Activated CD8-positive, alpha-beta T cell treated with anti-CD3 and anti-CD28 coated beads, Interleukin-2, amount 10 ng/mL, durations not matched to agents 7 days and 5 days (primary cell): ENCODE measurements at places on chromosomes 3 and 15. TPM values are rescaled to one million over a fixed set of nuclear protein-coding genes. Genes with fewer than 3 reads are reported as not detected.

ARHGAP31 gene
- 2.5 TPM for total RNA-seq

BCL2A1 gene
- 23.1 TPM for total RNA-seq

SUSD5 gene
- total RNA-seq: not detected

SLCO3A1 gene
- 29.3 TPM for total RNA-seq

CDHR4 gene
- not detected for total RNA-seq

GRCh38 chr3:41141433-41142167 is 57.7 kb upstream of the CTNNB1 start:
- H3K27me3 ChIP-seq: peaks cover 8% of the 10 kb centered on the region
- DNase-seq: no peak
- no peak overlapping the region for H3K27ac ChIP-seq
- no peaks in the 10 kb centered on the region for H3K4me1 ChIP-seq
- no peaks in the 10 kb centered on the region for H3K36me3 ChIP-seq

DNA sequence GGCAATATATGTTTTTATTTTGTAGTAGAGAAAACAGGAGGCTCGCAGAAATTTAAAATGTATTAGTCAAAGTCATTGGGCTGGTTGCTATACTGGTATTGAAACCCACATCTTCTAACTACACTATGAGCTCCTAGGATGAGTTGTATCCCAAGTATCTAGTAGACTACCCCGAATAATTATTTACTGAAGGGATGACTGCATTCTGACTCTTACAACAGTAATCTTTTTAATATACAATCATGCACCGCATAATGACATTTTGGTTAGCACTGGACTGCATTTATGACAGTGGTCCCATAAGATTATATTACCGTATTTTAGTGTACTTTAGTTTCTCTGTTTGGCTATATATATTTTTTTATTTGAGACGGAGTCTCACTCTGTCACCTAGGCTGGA is 15.3 kb downstream of the PIGB start:
- no peak for DNase-seq
- H3K36me3 ChIP-seq: peaks cover 35% of the 10 kb centered on the region
- H3K4me1 ChIP-seq: no peaks in the 10 kb centered on the region
- H3K4me3 ChIP-seq: no peak overlapping the region
- no peak overlapping the region for H3K27ac ChIP-seq
- no peaks in the 10 kb centered on the region for H3K27me3 ChIP-seq

- no peaks in the 10 kb centered on the region for H3K4me1 ChIP-seq
- no peak for DNase-seq
- H3K27me3 ChIP-seq: peaks cover 19% of the 10 kb centered on the region
- H3K27ac ChIP-seq: no peak overlapping the region
These were observed 234.8 kb upstream of the NR2E3 start for GRCh38 chr15:71575474-71576045.

DNA sequence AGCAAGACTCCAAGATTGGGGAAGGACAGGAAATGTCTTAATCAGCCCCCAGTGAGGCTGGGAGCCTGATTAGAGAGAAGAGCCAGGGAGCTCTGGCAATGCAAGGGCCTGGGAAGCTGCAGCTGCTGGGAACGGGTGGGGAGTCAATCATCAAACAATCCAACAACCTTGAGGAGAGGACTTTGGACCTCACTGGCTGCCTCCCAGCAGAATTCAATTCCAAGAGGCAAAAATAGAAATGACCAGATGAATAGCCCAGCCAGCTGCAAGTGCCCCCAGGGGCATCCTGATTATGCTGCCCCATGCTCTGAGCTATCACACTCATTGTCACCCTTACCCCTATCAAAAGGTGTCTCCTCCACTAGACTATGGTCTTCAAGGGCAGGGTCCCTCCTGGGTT is 6.1 kb upstream of the HOMER2 start:
- no peaks in the 10 kb centered on the region for H3K36me3 ChIP-seq
- no peak overlapping the region for H3K4me3 ChIP-seq
- H3K27ac ChIP-seq: no peak overlapping the region
- no peaks in the 10 kb centered on the region for H3K4me1 ChIP-seq
- DNase-seq: no peak

- no peak for DNase-seq
- H3K4me3 ChIP-seq: no peak overlapping the region
- H3K27ac ChIP-seq: no peak overlapping the region
- no peaks in the 10 kb centered on the region for H3K36me3 ChIP-seq
These were observed 50.9 kb upstream of the CHRNB4 start for GRCh38 chr15:78691851-78692421.

- H3K27me3 ChIP-seq: no peaks in the 10 kb centered on the region
- H3K4me3 ChIP-seq: peak overlapping the region; percentile 38
- peaks cover 61% of the 10 kb centered on the region for H3K4me1 ChIP-seq
- peak overlapping the region; percentile 36 for H3K27ac ChIP-seq
These were observed 14.3 kb downstream of the TLE3 start for GRCh38 chr15:70083418-70083817.

DNA sequence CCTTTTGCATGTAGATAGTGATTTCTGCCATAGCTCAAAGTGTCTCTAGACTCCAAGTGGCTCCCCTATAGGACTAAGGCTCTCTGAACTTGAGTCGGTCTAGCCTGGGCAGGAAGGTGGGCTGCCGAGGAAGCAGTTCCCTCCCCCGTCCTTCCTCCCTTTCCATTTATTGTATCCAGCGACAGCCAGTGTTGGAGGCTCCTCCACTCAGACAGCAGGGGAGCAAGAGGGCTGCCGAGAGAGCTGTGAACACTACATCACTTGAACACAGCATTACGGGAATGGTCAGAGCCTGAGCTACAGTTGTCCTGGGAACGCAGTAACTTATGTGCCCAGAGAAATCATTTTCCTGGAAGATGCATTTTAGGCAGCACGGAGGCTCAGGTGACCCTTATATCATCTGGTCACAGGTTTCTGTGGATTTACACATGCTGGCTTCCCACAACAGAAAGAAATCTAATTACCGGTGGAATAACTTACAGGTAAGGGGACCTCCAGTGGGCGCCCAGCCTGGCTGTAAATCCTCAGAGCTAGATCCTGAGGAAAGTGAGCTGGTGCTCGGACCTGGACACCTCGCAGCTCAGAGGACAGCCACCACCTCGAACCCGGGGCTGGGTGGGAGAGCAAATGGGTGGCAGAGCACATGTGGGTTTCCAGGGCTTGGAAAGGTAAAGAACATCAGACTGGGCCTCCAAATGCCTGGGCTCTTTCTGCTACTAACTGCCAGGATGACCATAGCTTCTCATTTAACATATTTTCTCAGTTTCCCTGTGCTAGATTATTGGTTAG is 197.1 kb downstream of the UACA start:
- H3K4me3 ChIP-seq: no peak overlapping the region
- no peak overlapping the region for H3K27ac ChIP-seq
- H3K36me3 ChIP-seq: no peaks in the 10 kb centered on the region
- no peak for DNase-seq
- H3K27me3 ChIP-seq: peaks cover 17% of the 10 kb centered on the region

DNA sequence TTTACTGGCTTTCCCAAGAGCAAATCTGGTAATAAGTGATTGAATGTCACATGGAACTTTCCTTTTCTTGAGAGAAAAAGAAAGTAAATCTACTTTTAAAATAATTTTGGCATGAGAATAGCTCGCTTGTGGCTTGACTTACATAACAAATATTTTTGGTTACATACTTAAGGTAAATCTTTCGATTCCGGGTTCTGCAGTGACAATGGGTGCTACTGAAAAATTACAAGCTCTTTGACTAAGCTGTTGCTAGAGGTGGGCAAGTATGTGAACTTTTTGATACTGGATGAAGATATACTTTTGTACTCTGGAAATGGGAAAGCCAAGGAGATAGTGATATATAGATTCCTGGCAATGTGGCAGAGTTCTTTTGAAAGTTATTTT is 51.9 kb upstream of the OTOL1 start:
- H3K4me1 ChIP-seq: no peaks in the 10 kb centered on the region
- no peaks in the 10 kb centered on the region for H3K36me3 ChIP-seq
- peaks cover 4% of the 10 kb centered on the region for H3K27me3 ChIP-seq
- no peak overlapping the region for H3K4me3 ChIP-seq

DNA sequence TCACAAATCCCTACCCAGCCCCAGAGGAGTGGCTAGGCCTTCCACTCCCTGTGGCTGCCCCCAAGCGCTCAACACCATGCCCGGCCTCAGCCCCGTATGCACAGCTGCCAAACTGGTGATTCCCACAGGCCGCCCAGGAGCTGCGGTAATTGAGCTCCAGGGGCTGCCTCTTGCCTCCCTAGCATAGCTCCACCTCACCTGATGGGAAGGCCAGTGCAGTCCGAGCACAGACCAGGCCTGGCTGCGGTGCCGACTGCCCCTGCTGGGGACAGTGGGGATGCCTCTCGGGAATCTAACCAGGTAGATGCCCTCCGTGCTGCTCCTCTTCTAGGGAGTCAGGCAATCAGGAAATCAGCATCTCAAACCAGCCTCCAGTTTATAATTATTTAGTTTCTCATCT is 25.9 kb downstream of the SCN5A start:
- H3K27me3 ChIP-seq: no peaks in the 10 kb centered on the region
- DNase-seq: no peak
- no peaks in the 10 kb centered on the region for H3K4me1 ChIP-seq
- no peaks in the 10 kb centered on the region for H3K36me3 ChIP-seq
- no peak overlapping the region for H3K4me3 ChIP-seq
- no peak overlapping the region for H3K27ac ChIP-seq

DNA sequence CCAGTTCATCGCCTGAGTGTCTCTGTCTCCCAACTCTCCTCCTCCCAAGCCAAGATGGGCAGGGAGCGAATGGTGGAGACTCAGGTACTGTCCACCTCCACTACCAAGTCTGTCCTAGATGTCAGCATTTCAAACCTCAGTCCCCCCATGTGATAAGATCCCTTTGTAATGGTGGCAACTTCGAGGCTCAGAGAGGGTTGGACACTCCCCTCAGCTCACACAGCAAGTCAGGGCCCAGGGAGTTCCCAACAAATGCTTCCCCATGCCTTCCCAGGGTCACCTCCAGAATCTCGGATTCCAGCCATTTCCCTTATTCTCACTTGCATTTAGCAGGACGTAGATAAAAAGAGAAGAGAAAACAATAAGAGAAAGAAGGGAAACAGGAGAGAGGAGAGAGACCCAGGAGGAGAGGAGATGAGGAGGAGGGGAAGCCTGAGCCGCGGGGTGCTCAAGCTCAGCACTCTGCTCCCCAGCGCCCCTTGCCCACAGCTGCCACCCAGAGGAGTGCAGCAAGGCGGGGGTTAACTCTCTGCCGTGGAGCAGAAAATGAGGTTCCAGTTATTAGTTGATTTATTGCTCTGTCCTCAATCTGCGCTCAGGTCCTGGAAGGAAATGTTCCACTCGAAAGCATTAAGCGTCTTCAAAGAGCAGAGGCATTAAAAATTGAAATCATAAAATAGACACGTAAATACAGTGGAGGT is 84.1 kb upstream of the LINGO1 start:
- no peak overlapping the region for H3K27ac ChIP-seq
- H3K4me1 ChIP-seq: no peaks in the 10 kb centered on the region
- H3K36me3 ChIP-seq: no peaks in the 10 kb centered on the region

GRCh38 chr15:89845305-89845893 is 30.7 kb upstream of the ANPEP start:
- H3K4me3 ChIP-seq: no peak overlapping the region
- H3K4me1 ChIP-seq: no peaks in the 10 kb centered on the region
- no peak overlapping the region for H3K27ac ChIP-seq
- no peak for DNase-seq
- no peaks in the 10 kb centered on the region for H3K27me3 ChIP-seq

GRCh38 chr3:40731445-40731844 is 206.7 kb downstream of the ZNF621 start:
- DNase-seq: no peak
- H3K27ac ChIP-seq: no peak overlapping the region
- peaks cover 4% of the 10 kb centered on the region for H3K27me3 ChIP-seq
- no peak overlapping the region for H3K4me3 ChIP-seq
- H3K4me1 ChIP-seq: no peaks in the 10 kb centered on the region
- no peaks in the 10 kb centered on the region for H3K36me3 ChIP-seq

- no peak for DNase-seq
- no peaks in the 10 kb centered on the region for H3K36me3 ChIP-seq
- no peak overlapping the region for H3K4me3 ChIP-seq
- H3K27ac ChIP-seq: no peak overlapping the region
- no peaks in the 10 kb centered on the region for H3K4me1 ChIP-seq
- H3K27me3 ChIP-seq: no peaks in the 10 kb centered on the region
These were observed 217.1 kb downstream of the AGBL1 start for GRCh38 chr15:86296769-86297168.
